Aorta (tissue), 5 donors: ENCODE measurements at places on chromosomes 7 and 10. TPM values are rescaled to one million over a fixed set of nuclear protein-coding genes. Genes with fewer than 3 reads are reported as not detected.

TMEM273 gene
- total RNA-seq, result 44.7 TPM

GRB10 gene
- total RNA-seq, result 108 TPM

PRRT4 gene
- total RNA-seq, result 0.23 TPM

DRGX gene
- total RNA-seq, result not detected

STARD3NL gene
- total RNA-seq, result 37.6 TPM

DNA sequence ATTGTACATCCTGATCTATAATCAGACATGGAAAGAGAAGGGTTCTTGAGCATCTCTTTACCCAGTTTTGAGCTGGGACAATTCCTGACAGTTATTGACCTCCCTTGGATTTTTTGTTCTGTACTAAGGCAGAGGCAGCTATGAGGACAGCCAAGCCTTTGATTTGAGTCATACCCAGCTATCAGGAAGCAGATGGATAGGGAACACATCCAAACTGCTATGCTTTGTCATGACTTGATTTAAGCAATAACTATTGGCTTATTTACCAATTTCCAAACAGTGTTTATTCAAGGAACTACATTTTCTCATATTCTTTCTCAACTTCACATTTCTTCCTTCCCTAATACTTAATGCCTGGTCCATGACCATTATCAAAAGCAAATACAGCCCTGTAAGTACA, 396.4 kb upstream of the STEAP1 start:
- H3K27ac ChIP-seq, result no peak overlapping the region
- no peaks in the 10 kb centered on the region for H3K36me3 ChIP-seq

- peak; percentile 84 for DNase-seq
- H3K27ac ChIP-seq, result no peak within 1 kb of the TSS
- H3K4me3 ChIP-seq, result peak within 1 kb of the TSS; percentile 78
- no peaks in the 10 kb centered on the region for H3K4me1 ChIP-seq
Observed at GRCh38 chr7:151876899-151877777, at the start of gene PRKAG2. TSS of gene PRKAG2 (minus strand) at chr7:151877115. CDS start at chr7:151876620, 495 bp downstream.

GRCh38 chr10:83229991-83230390, 909.3 kb upstream of the GHITM start:
- no peak for DNase-seq
- no peaks in the 10 kb centered on the region for H3K4me1 ChIP-seq
- H3K27ac ChIP-seq, result no peak overlapping the region
- H3K4me3 ChIP-seq, result no peak overlapping the region

DNA sequence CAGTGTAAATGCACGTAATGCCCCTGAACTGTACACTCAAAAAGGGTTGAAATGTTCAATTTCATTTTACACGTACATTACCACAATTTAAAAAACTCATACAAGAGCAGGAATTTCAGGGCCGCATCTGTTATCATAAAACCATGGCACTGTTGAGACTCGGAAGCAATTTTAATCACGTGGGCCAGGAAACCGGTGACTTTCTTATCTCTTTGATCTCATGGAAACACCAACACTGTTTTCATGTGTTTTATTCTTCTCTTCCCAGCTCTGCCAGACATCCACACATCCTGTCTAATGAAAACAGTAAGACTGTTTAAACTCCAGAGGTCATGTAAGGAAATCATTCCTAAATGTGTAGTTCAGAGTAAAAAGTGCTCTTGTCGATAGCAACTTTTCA, 35.9 kb downstream of the PTPRE start:
- no peaks in the 10 kb centered on the region for H3K4me1 ChIP-seq
- DNase-seq, result no peak
- H3K27ac ChIP-seq, result no peak overlapping the region
- no peaks in the 10 kb centered on the region for H3K27me3 ChIP-seq

- no peaks in the 10 kb centered on the region for H3K27me3 ChIP-seq
- peak overlapping the region; percentile 12 for H3K4me3 ChIP-seq
- H3K27ac ChIP-seq, result no peak overlapping the region
- no peaks in the 10 kb centered on the region for H3K36me3 ChIP-seq
Observed at GRCh38 chr10:8049865-8050555, 4.5 kb upstream of the GATA3 start.

GRCh38 chr7:85750454-85750949, 563.6 kb upstream of the SEMA3D start:
- no peaks in the 10 kb centered on the region for H3K27me3 ChIP-seq
- H3K4me1 ChIP-seq, result no peaks in the 10 kb centered on the region
- no peaks in the 10 kb centered on the region for H3K36me3 ChIP-seq
- H3K4me3 ChIP-seq, result no peak overlapping the region

- no peaks in the 10 kb centered on the region for H3K36me3 ChIP-seq
- no peaks in the 10 kb centered on the region for H3K27me3 ChIP-seq
- no peak overlapping the region for H3K4me3 ChIP-seq
- peaks cover 6% of the 10 kb centered on the region for H3K4me1 ChIP-seq
- no peak for DNase-seq
Observed at GRCh38 chr7:16970732-16971482, 89.1 kb upstream of the AGR3 start.

DNA sequence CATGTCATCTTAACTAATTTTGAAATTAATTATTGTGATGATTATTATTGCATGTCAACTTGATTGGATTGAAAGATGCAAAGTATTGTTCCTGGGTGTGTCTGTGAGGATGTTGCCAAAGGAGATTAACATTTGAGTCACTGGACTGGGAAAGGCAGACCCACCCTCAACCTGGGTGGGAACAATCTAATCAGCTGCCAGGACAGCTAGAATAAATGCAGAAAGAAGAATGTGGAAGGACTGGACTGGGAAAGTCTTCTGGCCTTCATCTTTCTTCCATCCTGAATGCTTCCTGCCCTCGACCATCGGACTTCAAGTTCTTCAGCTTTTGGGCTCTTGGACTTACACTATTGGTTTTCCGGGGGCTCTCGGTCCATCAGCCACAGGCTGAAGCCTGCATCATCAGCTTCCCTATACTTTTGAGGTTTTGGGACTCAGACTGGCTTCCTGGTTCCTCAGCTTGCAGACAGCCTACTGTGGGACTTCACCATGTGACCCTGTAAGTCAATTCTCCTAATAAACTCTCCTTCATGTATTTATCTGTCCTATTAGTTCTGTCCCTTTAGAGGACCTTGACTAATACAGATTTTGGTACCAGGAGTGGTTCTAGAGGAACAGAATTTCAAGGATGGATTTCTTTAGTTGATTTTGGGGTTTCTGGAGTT, 959.8 kb downstream of the ANKRD7 start:
- no peak overlapping the region for H3K27ac ChIP-seq
- no peaks in the 10 kb centered on the region for H3K27me3 ChIP-seq
- H3K4me3 ChIP-seq, result no peak overlapping the region
- H3K4me1 ChIP-seq, result no peaks in the 10 kb centered on the region

DNA sequence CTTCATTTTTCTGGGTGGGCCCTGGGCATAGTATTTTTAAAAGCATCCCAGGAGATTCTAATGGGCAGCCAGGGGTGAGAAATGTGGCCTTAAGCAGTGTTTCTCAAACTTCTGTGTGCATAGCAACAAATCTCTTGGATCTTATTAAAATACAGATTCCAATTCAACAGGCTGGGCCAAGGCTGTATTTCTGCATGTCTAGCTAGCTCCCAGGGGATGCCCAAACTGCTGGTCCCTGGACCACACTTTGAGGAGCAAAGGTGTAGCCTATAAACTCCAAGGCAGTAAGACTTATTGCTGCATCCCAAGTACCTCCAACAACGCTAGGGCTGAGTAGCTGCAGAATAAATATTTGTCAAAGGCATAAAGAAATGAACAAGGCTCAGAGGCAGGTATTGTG, 292.9 kb upstream of the ZMIZ1 start:
- H3K27ac ChIP-seq, result peak overlapping the region; percentile 29
- DNase-seq, result peak; percentile 46
- H3K4me3 ChIP-seq, result no peak overlapping the region
- no peaks in the 10 kb centered on the region for H3K36me3 ChIP-seq
- no peaks in the 10 kb centered on the region for H3K4me1 ChIP-seq
- H3K27me3 ChIP-seq, result no peaks in the 10 kb centered on the region

GRCh38 chr10:47076949-47077361, 165.7 kb downstream of the PTPN20 start:
- no peaks in the 10 kb centered on the region for H3K27me3 ChIP-seq
- no peaks in the 10 kb centered on the region for H3K4me1 ChIP-seq
- no peak for DNase-seq
- no peaks in the 10 kb centered on the region for H3K36me3 ChIP-seq
- no peak overlapping the region for H3K27ac ChIP-seq

GRCh38 chr10:95297402-95297801, 6.6 kb upstream of the PDLIM1 start:
- H3K36me3 ChIP-seq, result no peaks in the 10 kb centered on the region
- DNase-seq, result no peak
- no peaks in the 10 kb centered on the region for H3K27me3 ChIP-seq
- no peak overlapping the region for H3K4me3 ChIP-seq

GRCh38 chr7:11185179-11185815, 211.6 kb downstream of the PHF14 start:
- H3K4me1 ChIP-seq, result no peaks in the 10 kb centered on the region
- H3K27ac ChIP-seq, result no peak overlapping the region
- no peaks in the 10 kb centered on the region for H3K27me3 ChIP-seq
- no peaks in the 10 kb centered on the region for H3K36me3 ChIP-seq
- no peak for DNase-seq

GRCh38 chr10:120574981-120575380, 118.0 kb downstream of the PLPP4 start:
- H3K36me3 ChIP-seq, result no peaks in the 10 kb centered on the region
- no peaks in the 10 kb centered on the region for H3K4me1 ChIP-seq
- H3K27ac ChIP-seq, result no peak overlapping the region

GRCh38 chr10:76285012-76285411, 853.6 kb downstream of the LRMDA start:
- DNase-seq, result no peak
- no peak overlapping the region for H3K27ac ChIP-seq
- H3K4me3 ChIP-seq, result no peak overlapping the region
- no peaks in the 10 kb centered on the region for H3K27me3 ChIP-seq

DNA sequence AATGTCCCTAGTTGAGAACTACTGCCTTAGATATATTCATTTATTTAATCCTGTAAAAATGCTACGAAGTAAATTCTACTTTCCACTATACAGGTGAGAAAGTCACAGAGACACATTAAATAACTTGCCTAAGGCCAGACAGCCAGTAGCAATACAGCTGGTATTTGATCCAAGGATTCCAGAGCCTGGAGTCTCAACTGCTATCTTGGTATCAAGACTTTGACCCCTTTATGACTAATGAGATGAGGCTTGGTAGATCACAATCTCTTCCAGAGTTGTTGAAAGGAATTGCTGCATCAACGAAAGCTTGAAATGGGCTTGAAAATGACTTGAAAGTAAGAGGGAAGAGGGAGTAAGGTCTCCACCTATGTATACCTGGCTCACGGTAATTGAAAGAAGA, 83.3 kb downstream of the ORC5 start:
- H3K36me3 ChIP-seq, result peaks cover 3% of the 10 kb centered on the region
- no peak overlapping the region for H3K27ac ChIP-seq
- no peaks in the 10 kb centered on the region for H3K27me3 ChIP-seq
- H3K4me3 ChIP-seq, result no peak overlapping the region
- no peak for DNase-seq
- H3K4me1 ChIP-seq, result no peaks in the 10 kb centered on the region

- no peaks in the 10 kb centered on the region for H3K27me3 ChIP-seq
- peak; percentile 99 for DNase-seq
- no peaks in the 10 kb centered on the region for H3K36me3 ChIP-seq
- H3K4me3 ChIP-seq, result no peak overlapping the region
- H3K4me1 ChIP-seq, result no peaks in the 10 kb centered on the region
- peak overlapping the region; percentile 96 for H3K27ac ChIP-seq
Observed at GRCh38 chr7:76294344-76295024, 8.0 kb upstream of the HSPB1 start.
